ENCODE measurements at places on chromosomes 1 and 21. TPM values are rescaled to one million over a fixed set of nuclear protein-coding genes. Genes with fewer than 3 reads are reported as not detected.

The HPDL gene
- total RNA-seq, result 1.9 TPM

The VASH2 gene
- 1.7 TPM for total RNA-seq

The CR1 gene
- not detected for total RNA-seq

The SH2D1B gene
- total RNA-seq, result not detected

The ZFP69B gene
- 11.6 TPM for total RNA-seq

The REG4 gene
- total RNA-seq, result not detected

The ACBD3 gene
- 31.2 TPM for total RNA-seq

DNA sequence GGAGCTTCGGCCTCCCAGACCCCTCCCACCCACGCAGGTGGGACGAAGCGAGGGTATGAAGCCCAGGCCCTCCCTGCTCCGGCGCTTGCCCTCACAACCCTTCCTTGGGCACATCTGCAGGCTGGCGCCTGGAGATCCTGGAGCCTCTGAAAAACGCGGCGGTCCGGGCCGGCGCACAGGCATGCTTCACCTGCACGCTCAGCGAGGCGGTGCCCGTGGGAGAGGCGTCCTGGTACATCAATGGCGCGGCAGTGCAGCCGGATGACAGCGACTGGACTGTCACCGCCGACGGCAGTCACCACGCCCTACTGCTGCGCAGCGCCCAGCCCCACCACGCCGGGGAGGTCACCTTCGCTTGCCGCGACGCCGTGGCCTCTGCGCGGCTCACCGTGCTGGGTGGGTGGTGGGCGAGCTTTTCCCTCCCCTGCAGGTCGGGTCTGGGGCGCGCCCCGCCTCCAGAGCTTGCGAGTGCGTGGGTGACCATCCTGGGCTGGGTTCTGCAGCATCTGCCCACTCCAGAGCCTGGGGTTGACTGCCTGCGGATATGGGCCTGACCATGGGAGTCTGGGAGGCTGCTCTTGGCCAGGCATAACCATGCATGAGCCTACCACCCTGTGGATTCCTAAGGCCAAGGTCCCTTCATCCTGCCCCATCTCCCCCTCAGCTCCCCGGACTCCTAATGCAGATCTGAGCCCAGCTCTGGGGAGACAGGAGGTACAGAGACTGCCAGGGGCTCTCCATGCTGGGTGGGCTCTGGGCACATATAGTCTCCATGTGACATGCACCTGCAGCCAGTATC lies 89.8 kb downstream of the TRIM11 start:
- H3K36me3 ChIP-seq, result no peaks in the 10 kb centered on the region
- no peak overlapping the region for H3K27ac ChIP-seq
- no peak overlapping the region for H3K4me3 ChIP-seq
- no peaks in the 10 kb centered on the region for H3K27me3 ChIP-seq

DNA sequence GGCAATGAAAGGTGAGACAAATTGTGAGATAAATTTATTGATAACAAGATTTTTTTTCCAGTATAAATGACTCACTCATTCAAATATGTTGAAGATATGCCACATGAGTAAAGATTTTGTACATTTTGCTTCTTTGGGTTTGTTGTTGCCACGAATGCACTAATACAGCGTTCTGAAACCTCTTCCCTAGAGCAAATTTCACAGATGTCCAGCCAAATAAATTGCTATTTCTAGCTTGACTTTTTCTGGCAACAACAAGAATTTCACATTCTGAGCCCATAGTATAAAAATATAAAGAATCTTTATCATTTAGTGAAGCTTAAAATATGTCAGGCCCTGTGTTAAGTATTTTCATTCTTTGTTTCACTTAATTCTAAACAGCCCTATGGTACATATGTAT lies 114.5 kb upstream of the COL24A1 start:
- peaks cover 12% of the 10 kb centered on the region for H3K27me3 ChIP-seq
- H3K4me3 ChIP-seq, result no peak overlapping the region
- no peak for DNase-seq

DNA sequence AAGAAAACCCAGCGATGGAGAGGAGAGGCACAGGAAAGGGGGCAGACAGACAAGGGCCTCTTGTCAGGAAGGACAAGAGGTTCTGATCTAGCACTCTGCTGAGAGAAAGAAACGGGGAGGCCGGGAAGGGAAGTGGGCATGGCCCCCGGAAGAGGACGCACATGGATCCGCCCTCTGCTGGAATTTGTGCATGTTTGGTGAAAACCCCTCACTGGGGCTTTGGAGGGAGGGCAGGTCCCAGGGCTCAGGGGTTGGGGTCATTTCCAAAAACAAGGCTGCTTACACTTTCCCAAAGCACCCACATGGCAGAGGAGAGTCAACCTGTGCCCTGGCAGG lies 32.4 kb upstream of the ECE1 start:
- H3K4me1 ChIP-seq, result peaks cover 91% of the 10 kb centered on the region
- no peak overlapping the region for H3K4me3 ChIP-seq
- no peak for DNase-seq
- peak overlapping the region; percentile 97 for H3K27ac ChIP-seq

GRCh38 chr1:14167884-14168283 lies 430.6 kb upstream of the KAZN start:
- no peak for DNase-seq
- no peak overlapping the region for H3K4me3 ChIP-seq
- H3K4me1 ChIP-seq, result no peaks in the 10 kb centered on the region
- no peaks in the 10 kb centered on the region for H3K36me3 ChIP-seq
- no peak overlapping the region for H3K27ac ChIP-seq

DNA sequence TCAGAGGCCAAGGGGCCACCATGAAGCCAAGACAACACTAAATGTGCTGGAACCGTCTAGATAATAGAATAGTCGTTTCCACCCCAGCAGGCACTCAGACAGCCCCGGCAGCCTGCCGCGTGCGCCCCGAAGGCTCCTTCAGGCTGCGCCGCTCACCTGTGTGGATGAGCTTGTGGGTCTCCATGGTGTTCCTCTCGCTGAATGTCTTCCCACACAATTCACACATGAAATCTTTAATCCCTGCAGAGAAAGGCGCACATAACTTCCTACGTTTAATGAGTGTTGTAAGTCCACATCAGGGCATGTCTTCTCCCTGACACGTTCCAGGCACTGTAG lies 43.7 kb upstream of the RIPK4 start:
- H3K4me3 ChIP-seq, result no peak overlapping the region
- H3K27me3 ChIP-seq, result no peaks in the 10 kb centered on the region
- no peaks in the 10 kb centered on the region for H3K36me3 ChIP-seq
- DNase-seq, result no peak

DNA sequence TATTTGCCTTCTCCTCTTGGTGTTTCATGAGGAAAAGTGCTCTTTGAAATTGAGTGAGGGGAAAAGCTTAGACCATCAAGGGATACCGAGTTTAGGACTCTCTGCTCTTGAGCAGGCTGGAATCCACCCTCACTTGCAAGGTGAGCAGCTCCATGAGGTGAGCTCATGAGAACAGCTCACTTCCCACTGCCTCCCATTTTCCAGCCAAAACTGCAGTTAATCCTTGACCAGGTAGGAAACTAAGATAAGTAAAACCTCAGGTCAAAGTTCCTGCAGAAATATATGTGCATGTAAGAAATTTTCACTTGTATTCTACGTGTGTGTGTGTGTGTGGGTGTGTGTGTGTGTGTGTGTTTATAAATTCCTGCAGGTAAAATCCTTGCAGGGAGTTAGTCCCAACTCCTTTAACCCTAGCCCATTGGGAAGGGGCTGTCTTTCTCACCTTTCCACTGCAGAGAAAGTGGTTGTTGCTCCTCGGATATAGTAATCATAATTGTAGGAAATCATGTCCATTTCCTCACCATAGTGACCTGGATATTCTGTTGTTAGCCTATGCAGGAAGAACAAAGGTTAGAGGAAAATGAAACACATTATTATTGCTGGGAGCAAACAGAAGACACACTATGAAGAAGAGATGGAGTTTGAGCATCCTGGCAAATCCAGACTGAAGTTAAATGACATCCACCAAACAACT lies 28.3 kb downstream of the DPT start:
- no peaks in the 10 kb centered on the region for H3K27me3 ChIP-seq
- DNase-seq, result no peak
- no peak overlapping the region for H3K27ac ChIP-seq
- no peaks in the 10 kb centered on the region for H3K4me1 ChIP-seq

DNA sequence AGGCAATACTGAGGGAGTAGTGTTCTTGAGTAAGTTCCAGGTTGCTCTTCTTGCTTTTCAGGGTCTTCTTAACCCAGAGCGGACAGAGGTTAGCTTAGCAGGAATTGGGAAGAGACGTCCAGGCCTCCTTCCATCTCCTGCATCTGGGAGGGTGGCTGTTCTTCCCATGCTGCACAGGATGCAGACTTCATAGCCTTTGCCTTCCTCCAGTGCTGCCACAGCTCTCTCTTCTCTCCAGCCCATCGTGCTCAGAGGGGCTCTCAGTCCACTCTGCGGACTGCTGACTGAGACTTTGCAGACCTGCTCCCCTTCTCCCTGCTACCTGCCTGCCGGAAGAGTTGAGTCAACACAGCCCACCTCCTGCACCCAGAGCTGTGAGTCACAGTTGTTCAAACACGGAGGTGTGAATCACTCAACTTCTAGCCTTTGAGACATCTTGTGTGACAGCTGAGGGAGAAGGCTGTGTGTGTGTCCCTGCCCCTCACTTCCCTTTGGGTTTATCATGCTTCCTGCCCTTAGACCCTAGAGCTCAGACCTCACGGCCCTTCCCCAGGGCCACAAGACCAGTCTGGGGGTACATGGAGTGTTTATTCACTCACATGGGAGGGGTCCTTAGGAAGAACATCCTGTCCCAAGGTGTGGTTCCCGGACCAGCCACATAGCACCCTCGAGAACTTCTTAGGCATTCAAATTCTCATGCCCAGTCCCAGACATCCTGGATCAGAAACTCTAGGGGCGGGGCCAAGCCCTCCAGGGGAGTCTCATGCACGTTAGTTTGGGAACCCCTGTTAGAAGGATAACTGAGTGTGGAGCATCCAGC lies 158.3 kb upstream of the CACNA1E start:
- DNase-seq, result no peak
- H3K4me1 ChIP-seq, result no peaks in the 10 kb centered on the region
- H3K36me3 ChIP-seq, result no peaks in the 10 kb centered on the region
- no peak overlapping the region for H3K4me3 ChIP-seq

DNA sequence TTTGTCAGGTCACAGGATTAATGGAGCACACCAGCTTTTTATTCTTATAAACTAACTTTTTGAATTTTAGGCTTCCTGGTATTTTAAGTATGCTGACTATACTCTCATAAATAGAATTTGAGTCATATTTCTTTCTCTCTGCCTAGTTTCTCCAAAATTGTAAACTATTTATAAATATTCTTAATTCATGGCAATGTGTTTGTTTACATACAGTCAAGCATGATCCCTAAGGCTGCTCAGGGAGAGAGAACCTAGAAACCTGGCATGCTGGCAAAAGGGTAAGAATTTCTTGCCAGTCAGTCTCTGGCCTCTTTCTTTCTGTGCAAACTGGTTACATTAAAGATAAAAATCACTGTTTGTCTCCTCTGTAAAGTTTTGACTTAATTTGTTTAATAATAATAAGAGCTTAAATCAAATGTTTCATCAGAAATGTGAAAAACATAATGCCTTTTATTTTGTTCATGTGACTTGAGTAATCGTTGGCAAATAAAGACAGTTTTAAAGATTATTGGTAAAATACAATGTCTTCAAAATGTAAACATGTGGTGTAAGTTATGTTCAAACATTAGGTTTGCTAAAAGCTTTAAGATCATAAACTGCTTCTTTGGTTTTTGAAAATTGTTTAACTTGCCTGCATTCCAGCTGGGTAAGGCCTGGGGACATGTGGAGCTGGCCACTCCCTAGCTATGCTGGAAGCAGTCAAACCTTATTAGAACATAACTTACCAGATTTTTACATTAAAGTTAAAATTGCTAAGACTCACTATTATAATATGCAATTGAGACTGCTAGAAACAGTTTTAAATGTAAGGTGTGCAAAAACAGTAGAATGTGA lies 1401.7 kb downstream of the NCAM2 start:
- no peak overlapping the region for H3K4me3 ChIP-seq
- H3K36me3 ChIP-seq, result no peaks in the 10 kb centered on the region
- H3K27me3 ChIP-seq, result no peaks in the 10 kb centered on the region
- H3K27ac ChIP-seq, result no peak overlapping the region

DNA sequence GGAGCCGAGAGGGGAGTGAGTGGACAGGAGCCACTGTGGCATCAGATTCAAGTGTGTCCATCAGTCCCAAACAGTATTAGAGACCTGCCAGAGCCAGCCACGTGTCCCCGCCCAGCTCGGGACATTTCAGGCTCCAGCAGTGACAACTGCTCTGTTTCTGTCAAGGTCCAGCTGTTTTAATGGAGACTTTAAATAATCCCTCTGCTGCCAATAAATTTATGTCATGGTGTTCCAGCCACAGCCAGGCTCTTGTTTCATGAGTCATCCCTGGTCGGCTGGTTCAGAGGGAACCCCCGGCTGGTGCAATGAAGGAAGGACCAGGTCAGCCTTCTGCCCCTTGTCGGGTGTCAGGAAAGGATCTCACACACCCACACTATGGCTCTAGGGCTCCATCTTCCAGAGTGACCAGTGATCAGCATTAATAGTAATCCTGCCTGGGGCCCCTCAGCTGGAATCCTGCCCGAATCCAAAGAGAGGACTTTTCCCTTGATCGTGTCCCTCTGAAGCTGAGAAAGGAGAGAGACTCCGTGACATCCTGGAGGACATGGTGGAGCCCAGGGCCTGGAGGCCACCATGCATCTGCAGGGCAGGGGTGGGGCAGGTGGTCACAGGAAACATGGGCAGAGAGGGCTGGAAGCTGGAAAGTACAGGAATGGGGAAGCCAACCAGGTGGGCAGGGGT lies 197.3 kb downstream of the MATN1 start:
- no peak overlapping the region for H3K4me3 ChIP-seq
- no peaks in the 10 kb centered on the region for H3K36me3 ChIP-seq

- no peak overlapping the region for H3K4me3 ChIP-seq
- H3K4me1 ChIP-seq, result no peaks in the 10 kb centered on the region
- H3K27me3 ChIP-seq, result no peaks in the 10 kb centered on the region
- no peaks in the 10 kb centered on the region for H3K36me3 ChIP-seq
- no peak overlapping the region for H3K27ac ChIP-seq
- DNase-seq, result no peak
Observed at GRCh38 chr1:211534545-211535291, 42.8 kb upstream of the RD3 start.

DNA sequence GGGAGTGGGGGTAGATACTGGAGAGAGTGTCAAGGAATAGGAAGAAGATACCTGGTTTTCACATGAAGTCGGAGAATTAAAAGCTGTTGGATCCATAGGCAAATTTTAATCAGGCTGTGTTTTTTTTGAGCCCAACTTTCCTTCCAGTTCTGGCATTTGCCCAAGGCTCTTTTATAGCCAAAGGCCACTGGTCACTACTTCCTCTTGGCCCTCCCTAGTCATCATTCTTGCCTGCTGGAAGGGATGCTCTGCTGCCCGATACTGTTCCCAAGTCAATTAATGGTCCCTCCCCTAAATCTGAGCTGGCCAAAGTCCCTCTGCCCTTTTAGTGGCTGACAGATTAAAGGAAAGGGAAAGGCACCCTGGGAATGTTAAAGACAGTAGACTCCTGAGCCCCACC lies 102.8 kb upstream of the ZNF648 start:
- H3K4me3 ChIP-seq, result no peak overlapping the region
- DNase-seq, result no peak
- H3K27ac ChIP-seq, result no peak overlapping the region
- H3K36me3 ChIP-seq, result no peaks in the 10 kb centered on the region
- no peaks in the 10 kb centered on the region for H3K4me1 ChIP-seq
- H3K27me3 ChIP-seq, result no peaks in the 10 kb centered on the region

All from Panc1 (cell line).